Left ventricle myocardium inferior (tissue), 1 donor: ENCODE measurements at places on chromosomes 16 and 17.

DNA sequence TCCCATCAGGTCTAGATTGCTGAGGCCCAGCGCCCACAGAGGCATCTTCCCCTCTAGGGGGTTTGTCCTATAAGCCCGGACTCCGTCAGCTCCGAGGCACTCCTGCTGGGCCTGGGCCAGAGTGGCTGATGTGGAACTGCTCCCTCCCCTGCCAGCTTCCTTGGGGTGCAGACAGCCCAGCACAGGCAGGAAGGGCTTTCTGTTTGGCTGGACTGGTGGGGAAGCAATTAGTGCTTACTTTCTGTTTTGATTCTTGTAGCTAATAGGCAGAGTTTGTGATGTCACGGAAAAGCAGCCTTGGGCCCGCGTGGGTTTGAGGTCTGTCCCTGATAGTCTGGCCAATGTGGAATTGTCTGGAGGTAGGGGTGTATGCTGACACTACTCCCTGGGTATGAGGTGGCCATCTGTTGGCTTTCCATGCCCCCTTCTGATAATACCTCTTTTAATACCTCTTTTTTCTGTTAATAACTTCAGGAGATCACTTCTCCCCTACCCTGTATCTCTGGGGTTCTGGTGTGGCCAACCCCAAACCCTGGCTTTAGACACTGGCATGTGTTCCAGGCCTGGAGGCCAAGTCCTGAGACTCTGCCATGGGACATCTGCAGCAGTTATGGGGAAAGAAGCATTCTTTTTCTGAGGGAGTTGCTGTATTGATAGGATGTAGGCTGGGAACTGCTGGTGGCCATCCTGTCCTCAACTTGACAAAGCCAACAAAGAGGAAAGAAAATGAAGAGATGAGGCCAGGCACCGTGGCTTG is 190.9 kb downstream of the RAB11FIP4 start:
- DNase-seq, result peak; percentile 62

GRCh38 chr17:78223061-78223460 is 8.4 kb upstream of the TMEM235 start:
- no peak for DNase-seq

DNA sequence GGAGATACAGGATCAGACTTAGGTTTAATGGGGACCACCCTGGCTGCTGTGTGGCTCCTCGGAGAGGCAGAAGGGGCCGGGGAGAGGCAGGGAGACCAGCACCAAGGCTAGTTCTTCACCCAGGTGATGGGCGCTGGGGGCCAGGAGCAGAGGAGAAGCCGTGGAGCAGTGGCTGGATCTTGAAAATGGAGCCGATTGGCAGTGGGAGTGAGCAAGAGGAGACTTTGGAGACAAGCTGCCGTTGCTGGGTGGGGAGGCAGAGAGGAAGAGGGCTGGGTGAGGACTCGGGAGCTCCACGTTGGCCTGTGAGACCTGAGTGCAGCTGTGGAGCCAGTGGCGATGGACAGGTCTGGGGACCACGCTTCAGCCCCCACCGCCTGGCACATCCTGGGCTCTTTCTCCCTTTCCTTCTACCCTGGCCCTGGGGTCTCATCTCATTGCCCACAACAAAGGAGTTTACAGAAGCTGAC is 9.0 kb downstream of the RAB11FIP4 start:
- no peak for DNase-seq

DNA sequence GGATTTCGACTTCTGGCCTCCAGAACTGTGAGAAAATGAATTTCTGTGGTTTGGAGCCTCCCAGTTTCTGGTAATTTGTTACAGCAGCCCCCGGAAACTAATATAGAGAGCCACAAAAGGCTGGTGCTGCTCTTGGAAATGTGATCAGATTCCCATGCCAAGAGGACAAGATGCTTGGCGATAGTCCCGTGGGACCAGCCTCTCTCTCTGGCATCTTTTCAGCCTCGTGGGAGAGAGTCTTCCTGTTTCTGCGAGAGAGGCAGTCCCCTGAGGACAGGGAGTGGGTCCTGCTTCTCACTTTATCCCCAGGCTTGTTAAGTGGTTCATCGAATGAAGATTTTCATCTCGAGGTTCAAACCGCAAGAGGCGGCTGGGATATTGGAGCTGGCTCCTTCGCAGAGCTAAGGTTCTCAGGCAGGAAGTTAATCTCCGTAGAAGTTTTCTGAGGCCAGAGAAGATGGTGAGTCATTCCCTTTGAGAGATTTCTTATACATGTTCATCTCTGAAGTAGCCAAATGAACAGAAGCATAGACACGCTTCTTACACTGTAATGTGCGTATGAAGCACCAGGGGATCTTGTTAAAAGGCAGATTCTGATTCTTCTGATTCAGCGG is 211.6 kb upstream of the SDK2 start:
- no peak for DNase-seq

DNA sequence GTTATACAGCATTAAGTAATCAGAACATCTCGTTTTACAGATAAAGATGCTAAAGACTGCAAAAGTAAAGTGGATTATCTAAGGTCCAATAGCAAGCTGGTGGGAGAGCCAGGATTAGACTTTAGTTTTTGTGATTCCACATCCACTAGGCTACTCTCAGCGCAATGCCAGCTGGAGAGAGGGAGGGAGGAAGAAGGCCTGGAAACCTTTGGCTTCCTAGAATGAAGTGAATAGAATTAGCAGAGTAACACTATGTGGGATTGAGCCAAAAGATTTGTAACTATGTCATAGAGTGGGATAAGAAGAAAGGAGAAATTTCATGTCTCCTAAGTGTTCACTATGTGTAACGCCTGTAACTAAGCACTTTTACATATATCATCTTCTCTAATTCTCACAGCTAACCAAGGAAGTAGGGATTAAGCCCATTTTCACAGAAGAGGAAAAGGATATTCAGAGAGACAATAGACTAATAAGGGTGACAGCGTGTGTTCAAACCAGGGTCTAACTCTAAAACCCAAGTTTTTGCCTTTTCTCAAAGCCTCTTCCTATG is 25.4 kb upstream of the NSRP1 start:
- no peak for DNase-seq

DNA sequence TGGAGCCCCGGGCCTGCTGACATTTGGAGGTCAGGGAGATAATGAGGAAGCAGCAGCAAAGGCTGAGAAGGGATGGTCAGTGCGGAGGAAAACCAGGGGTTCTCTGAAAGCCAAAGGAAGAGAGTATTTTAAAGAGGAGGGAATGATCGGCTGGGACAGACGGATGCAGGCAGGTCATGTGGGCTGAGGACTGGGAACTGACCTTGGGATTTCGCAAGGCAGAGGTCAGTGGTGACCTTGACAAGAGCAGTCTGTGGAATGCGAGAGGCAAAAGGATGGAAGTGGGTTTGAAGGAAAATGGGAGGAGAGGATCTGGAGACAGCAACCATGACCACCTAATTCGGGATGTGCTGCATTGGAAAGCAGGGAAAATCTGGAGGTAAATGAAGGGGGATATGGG is 10.2 kb downstream of the EFTUD2 start:
- no peak for DNase-seq

- no peak for DNase-seq
Measured at GRCh38 chr17:44213403-44214229, 5.9 kb downstream of the UBTF start.

DNA sequence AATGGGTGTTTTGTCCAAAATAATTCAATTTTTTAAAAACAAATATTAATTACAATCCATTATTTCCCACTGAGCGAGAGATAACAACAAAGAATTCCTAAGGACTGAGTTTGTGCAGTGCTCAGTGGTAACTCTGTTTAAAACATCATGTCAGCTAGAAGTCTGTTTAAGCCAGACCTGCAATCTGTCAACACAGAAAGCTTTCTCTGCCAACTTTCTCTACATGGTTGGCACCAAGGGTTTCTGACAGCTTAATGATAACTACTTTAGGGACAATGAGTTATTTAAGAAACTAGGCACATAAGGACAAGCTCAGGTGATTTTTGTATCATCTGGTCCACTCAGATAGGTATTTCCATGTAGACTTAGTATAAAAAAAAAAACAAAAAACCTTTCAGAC is 81.8 kb downstream of the WDR59 start:
- DNase-seq, result no peak
